ENCODE measurements at places on chromosomes 2 and 18. TPM values are rescaled to one million over a fixed set of nuclear protein-coding genes. Genes with fewer than 3 reads are reported as not detected.

Gene SERPINB3
- not detected for total RNA-seq

Gene KATNAL2
- 5.1 TPM for total RNA-seq

Gene CPO
- total RNA-seq: not detected

Gene PRSS56
- total RNA-seq: not detected

Gene GREB1L
- total RNA-seq: 4.0 TPM

Gene CHST9
- total RNA-seq: not detected

Gene RGPD8
- 4.3 TPM for total RNA-seq
